ENCODE measurements at places on chromosomes 1 and 21.

DNA sequence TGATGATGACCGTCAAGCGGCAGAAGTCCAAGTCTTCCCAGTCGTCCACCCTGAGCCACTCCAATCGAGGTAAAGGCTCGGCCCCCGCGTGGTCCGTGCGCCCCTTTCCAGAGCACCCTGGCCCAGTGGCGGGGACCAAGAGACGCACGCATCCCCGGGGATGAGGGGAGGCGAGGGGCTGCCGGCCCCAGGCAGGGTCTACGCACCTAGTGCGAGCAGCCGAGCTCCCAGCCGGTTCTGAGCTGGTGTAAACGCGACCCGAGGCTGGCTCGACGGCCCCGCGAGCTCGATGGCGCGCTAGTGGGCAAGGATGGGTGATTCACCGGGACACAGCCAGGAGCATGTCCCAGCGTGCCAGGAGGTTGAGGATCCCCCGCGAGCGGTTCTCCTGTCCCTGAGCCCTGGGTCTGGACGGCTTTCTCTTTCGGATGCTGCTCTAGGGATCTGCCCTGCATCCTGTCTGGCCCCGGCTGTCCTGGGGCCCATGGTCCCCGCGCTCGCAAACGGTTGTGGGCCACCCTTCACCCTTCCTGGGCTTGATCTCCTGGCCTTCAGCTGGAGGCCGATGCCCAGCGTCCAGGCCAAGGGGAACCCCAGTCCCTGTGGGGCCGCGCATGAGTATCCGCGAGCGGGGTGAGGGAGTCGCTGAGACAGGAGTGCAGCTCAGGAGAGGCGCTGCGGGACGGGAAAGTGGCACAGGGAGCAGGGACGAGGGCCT is 689 bp downstream of the PKP1 start:
- no peak for DNase-seq

GRCh38 chr21:33541105-33541711 is 709 bp downstream of the GART start:
- no peak for DNase-seq

DNA sequence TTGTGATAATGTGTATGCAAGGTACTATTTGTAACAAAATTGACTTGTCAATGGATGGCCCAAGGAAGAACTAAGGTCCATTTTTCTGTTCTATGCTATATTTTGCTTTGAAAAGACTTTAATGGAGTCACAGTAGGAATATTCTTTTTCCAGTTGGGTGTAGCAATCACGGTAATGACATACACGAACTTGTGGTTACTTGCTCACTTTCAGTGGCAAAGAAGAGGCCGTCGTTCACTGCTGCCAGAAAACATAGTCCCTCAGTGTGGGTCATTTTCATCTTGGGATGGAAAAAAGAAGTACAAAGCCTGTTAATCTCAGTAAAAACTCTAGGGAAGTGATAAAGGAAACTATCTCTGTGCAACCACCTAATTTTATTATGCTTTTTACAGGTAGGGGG is 47.8 kb upstream of the LAMC2 start:
- no peak for DNase-seq

GRCh38 chr1:66503841-66504470 is 30.0 kb upstream of the SGIP1 start:
- no peak for DNase-seq

GRCh38 chr1:116472431-116472961 is 98.3 kb downstream of the CD58 start:
- no peak for DNase-seq

DNA sequence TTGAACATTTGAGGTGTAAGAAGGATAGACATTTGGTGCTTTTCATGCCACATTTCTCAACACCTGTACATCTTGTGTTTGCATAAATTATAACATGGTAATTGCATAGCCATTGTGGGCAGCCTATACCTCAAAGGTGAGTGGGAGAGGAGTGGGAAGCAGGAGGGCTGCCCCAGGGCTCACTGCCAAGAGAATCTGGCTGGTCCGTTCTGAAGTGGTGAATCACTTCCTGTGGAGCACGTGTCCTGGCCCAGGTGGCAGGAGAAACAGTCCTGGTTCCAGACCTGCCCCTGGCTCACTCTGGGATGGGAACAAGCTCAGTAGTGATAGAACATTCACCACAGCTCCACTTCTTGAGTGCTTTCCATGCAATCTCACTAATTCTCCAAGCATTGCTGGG is 11.6 kb upstream of the OLFML2B start:
- DNase-seq, result no peak

- no peak for DNase-seq
Measured at GRCh38 chr21:23384679-23385078, 2222.6 kb downstream of the MRPL39 start.

GRCh38 chr1:36154765-36155407 is 1.1 kb upstream of the MAP7D1 start:
- DNase-seq, result no peak
